ENCODE measurements at places on chromosomes 6 and 20.

DNA sequence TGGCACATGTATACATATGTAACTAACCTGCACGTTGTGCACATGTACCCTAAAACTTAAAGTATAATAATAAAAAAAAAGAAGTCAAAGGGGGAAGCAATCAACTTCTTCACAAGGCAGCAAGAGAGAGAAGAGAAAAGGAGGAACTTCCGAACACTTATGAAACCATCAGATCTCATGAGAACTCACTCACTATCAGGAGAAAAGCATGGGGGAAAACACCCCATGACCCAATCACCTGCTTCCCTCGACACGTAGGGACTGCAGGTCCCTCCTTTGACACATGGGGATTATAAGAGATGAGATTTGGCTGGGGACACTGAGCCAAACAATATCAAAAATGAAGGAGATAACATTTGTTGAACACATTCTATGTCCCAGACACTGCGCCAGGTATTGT lies 94.8 kb upstream of the PHACTR1 start:
- no peak for DNase-seq

GRCh38 chr6:98929498-98930060 lies 18.2 kb downstream of the FBXL4 start:
- no peak for DNase-seq

- DNase-seq: no peak
Observed at GRCh38 chr6:43740321-43740960, 29.6 kb upstream of the VEGFA start.

DNA sequence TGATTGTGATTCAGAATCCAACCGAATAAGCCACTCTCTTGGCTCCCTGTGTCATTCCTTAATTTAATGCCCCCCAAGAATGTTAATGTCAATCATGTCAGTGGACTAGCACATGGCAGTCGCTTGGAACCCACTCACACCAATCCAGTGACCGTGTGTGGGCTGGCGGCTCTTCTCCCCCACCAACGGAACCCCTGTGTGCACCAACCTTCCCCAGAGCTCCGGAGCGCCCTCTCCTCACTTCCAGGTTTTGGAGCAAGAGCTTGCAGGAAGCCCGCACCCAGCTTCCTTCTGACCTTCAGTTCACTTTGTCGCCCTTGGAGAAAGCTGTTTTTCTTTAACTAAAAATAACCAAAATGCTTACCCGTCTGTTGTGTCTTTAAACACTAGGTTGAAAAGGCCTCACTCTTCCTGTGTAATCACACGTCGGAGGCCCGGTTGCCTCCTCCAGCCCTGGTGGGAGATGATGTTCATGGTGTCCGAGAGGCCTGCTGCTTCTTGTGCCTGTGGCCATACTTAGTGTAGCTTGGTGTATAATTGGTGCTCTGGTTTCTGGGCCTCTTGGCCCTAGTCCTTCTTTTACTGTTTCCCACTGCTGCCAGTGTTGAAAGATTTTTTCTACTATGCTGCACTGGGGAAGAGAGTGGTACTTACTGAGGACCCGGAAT lies 17.8 kb upstream of the MAP1LC3A start:
- DNase-seq: no peak

DNA sequence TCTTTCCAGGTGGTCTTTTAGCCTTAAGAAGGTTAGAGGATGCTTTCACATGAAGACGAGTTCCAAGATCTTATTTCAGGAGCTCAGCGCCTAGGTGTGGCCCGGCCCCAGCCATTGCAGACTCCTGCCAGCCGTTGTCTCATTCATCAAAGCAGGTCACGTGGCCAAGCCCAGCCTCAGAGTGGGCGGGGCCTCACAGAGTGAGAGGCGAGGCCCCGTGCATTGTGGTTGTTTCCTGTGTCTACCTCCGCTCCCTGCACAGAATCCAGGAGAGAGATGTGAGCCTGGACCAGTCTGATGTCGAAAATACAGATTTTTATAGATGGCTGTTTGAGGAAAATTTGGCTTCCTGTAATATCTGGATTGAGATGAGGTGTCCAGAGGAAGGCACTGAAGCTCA lies 49.2 kb upstream of the CST5 start:
- no peak for DNase-seq

GRCh38 chr6:157400676-157401075 lies 19.7 kb downstream of the ZDHHC14 start:
- DNase-seq: no peak

Measured in kidney capillary endothelial cell (primary cell).